Natural killer cell treated with Interleukin-12 subunit alpha and Interleukin-12 subunit beta and Interleukin-15 and Interleukin-18, amount 100 ng/mL, for 72 hours (primary cell): ENCODE measurements at places on chromosomes 11 and 22. TPM values are rescaled to one million over a fixed set of nuclear protein-coding genes. Genes with fewer than 3 reads are reported as not detected.

DNA sequence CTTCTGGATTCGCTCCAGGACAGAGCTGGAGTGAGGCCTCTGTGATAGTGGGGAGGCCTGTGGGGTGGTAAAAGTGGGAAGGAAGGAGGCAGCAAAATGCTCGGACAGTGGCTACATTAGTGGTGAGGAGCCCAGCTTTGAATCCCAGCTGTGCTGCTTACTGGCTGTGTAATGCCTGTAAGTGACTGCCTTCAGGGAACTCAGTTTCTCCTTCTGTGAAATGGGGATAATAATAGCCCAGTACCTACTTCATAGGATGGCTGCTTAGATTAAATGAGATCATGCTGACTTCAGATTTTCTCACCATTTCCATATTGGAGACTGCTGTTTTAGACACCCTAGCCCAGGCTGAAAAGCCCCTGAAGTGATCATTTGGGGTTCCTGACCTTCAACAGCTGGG lies 8.4 kb upstream of the ALX4 start:
- no peak for DNase-seq

GRCh38 chr11:72014761-72015320 lies 16.1 kb downstream of the IL18BP start:
- peak; percentile 37 for DNase-seq

- DNase-seq = no peak
Observed at GRCh38 chr11:62468577-62468976, 49.7 kb downstream of the SCGB1A1 start.

GRCh38 chr11:63572026-63572688 lies 9.0 kb upstream of the PLAAT2 start:
- DNase-seq = no peak

DNA sequence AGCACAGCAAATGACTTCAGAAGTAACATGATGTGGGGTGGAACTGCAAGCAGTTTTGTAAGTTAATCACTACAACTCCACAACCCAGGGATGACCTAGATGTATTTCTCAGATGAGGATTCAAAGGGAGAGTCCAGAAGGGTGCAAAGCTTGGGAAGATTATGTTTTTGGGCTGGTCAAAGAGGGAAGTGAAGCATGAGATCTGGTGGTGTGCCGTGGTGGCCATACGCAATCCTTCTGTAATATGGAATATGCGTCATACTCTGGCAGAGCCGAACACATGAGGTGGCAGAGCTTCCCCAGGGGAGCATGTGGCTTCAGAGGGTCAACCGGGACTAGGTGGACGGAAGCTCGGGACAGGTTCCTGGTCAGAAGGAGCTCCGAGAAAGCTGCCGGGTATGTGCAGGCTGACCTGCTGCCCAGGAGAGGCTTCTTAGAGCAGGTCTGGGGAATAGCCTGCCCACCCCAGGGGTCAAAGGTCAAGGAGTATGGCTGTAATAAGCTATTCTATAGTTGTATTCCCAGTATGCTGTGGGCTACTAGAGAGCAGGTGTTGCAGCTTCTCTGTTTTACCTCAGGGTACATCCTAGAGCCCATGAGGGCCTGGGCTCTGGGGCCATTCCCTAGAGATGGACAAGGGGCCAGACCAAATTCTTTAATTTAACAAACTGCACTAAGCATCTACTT lies 70.1 kb upstream of the PHOX2A start:
- no peak for DNase-seq

DNA sequence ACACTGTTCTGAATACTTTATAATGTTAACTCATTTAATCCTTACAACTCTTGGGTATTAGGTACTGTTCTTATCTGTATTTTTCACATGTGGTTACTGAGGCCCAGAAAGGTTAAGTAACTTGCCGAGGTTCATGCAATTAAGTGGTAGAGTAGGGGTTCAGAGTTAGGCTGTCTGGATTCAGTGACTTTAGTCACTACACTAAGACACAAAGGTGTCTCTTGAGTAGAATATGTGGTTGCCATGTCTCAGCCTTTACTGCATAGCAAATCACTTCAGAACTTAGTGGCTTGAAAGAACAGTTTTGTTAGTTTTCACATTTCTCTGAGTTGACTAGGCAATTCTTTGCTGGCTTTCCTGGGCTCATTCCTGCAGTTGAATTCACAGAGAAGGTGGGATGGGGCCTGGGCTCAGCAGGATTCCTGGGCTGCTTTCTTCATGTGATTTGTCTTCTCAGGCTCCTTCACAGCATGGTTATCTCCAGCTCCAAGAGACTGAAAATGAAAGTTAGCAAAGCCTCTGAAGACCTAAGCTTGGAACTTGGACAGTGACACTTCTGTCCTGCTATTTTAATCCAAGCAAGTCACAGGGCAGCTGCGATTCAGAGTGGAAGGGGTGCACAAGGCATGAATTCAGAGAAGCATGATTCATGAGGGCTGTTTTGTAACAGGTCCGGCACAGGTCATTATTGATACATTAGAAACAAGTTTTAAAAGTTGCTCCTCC lies 68.3 kb downstream of the SPECC1L start:
- DNase-seq = no peak

The LMO2 gene
- not detected for total RNA-seq

The TMPRSS5 gene
- total RNA-seq = 2.1 TPM

The UPB1 gene
- total RNA-seq = 0.84 TPM
